ENCODE measurements at places on chromosomes 13 and 19.
A peak's percentile ranks its signal among the peaks of the same experiment; 100 is the strongest.

DNA sequence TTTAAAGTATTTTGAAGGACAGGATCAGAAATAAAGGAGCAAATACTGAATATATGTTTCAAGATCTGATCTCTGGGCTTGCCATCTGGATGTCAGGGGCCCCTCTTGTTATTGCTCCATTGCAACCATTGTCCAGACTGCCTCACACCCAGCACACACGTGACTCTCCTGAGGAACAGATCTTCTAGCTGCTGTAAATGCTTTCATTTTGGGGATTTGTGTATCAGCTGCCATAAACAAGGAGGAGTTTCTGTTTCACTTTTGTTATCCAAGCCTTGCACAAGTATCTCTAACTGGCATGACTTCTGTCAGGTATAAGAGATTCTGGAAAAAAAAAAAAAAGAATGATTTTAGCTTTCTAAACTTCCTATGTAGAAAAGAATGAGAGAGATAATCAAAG is 1624.1 kb upstream of the PRR20A start:
- DNase-seq = no peak

- DNase-seq = no peak
Measured at GRCh38 chr19:21483589-21484170, 21.7 kb upstream of the ZNF429 start.

DNA sequence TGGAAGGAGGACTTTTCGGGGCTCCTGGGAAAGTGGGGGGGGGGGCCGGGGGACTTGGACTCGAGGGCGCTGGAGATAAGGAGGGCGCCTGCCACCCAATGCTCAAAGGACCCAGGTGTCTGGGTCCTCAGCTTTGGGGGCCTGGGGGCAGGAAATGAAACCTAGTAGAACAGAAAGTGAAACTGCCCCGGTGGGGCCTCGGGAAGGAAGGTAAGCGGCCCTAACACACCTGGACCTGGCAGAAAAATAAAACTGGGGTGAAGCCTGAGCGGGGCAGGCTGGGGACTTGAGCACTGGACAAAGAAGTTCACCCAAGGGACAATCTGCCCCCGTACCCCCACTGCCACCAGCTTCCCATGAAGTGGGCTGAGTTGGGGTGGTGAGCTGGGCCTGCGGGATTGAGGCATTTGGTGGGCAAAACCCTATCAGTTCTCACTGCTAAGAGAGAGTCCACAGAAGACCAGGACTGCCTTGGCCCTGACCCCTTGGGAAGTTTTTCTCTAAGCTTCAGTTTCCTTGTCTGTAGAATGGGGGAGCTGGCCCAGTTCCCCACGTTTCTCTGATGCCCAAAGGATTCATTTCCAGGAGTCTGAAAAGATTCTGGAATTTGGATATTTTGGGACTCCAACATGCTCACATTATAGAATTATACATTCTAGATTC is 2.3 kb downstream of the PRKD2 start:
- no peak for DNase-seq

GRCh38 chr19:4431808-4432674 is 25.6 kb downstream of the UBXN6 start:
- DNase-seq = no peak

GRCh38 chr13:85631801-85632200 is 167.4 kb downstream of the SLITRK6 start:
- no peak for DNase-seq

DNA sequence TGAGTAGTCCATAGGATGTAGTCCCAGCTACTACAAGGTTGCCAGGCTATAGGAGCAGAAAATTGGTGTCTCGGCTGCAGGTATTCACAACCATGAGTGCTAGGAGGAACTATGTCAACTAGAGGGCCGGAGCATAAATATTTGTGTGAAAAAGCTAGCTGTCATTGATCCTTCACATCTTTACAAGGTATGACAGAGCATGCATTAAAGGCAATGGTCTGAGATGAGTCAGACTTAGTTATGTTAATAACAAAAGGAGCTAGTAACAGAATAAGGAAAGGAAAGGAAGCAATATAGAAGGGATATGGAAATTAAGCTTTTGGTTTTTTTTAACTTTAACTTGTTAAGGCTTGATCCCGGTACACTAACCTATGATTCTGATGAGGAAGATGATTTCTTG is 40.9 kb upstream of the PSG9 start:
- peak; percentile 47 for DNase-seq

DNA sequence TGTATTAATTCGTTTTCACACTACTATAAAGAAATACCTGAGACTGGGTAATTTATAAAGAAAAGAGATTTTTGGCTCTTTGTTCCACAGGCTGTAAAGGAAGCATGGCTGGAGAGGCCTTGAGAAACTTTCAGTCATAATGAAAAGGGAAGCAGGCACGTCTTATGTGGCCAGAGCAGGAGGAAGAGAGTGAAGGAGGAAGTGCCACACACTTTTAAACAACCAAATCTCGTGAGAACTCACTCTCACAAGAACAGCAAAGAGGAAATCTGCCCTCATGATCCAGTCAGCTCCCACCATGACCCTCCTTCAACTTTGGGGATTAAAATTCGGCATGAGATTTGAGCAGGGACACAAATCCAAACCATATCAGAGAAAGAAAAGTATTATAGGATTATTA is 1255.9 kb upstream of the MIR17HG start:
- DNase-seq = no peak

DNA sequence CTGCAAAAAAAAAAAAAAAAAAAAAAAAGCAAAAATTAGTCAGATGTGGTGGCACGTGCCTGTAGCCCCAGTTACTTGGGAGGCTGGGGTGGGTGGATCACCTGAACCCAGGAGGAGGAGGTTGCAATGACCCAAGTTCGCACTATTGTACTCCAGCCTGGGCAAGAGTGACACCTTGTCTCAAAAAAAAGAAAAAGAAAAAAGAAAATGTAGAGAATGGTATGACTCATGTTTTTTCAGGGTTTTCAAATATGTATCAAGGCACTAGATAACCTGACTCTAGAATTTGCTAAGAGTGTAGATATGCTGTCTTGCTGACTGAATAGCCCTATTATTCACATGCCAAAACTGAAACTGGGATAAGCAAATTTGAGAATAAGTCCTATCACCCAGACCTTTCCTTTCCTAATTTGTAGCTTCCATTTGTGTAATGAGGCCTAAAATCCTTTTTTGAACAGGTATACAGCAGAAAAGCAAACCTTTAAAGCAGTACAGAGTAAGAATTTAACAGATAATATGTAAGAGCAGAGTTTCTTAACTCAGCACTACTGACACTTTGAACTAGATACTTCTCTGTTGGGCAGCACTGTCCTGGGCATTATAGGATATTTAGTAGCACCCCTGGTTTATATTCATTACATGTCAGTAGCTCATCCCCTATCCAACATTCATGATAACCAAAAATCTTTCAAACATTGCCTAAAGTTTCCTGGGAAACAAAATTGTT is 108.6 kb downstream of the ELF1 start:
- no peak for DNase-seq

- DNase-seq = no peak
Measured at GRCh38 chr19:12982648-12983047, 12.6 kb upstream of the NFIX start.

DNA sequence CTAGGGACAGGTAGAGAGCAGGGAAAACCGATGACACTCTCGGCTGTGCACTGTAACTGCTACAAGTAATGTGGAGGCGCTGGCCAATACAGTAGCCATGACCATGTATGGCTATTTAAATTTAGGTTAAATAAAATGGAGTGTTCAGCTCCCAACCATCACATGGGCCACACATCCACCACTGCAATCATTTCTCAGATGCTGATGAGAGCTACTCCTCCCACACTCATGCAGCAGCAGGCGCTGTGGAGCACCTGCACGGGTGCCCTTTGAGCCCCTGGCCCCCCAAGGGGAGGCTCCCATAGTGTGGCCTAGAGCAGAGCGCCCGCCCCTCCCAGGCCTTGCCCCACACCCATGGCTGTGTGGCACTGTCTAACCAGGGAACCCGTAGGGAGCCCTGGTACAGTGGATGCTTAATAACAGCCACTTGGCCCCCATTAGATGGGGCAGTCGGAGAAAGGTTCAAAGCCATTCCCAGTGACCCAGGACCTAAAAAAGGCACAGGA is 6.0 kb downstream of the ACP4 start:
- no peak for DNase-seq

DNA sequence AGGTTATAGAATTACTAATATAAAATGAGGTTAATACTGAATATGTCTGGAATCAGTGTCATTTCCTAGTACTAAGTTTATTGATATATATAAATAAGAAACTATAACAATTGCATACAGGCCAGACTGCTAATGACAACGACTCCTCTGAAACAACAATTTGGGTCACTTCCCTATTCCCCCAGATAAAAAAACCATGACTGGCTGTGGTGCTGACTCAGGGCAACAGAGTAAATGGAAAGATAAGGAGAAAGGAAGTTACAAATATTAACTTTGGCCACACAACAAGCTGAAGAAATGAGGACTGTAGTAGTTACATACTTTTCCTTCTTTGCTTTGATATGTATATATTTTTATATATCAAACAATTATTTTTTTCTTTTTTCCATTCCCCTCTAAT is 263.7 kb upstream of the PCDH9 start:
- no peak for DNase-seq

DNA sequence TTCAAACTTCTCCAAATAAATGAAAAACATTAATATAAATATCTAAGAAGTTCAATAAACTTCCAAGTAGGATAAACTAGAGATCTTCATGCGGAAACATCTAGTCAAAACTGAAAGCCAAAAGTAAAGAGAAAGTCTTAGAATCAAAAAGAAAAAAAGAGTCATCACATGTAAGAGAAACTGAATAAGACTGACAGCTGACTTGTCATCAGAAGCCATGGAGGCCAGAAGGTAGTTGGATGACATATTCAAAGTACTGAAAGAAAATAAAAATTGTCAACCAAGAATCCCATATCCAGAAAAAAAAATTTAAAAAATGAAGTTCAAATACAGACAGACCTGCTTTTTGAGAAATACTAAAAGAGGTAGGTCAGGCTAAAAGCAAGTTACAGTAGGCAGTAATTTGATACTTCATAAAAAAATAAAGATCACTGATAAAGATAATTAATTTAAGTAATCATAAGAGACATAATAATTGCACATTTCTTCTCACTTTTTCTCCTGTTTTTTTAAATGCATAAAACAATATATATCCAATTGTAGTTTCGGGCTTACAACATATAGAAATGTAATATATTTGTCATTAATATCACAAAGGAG is 327.6 kb upstream of the PCDH9 start:
- no peak for DNase-seq

DNA sequence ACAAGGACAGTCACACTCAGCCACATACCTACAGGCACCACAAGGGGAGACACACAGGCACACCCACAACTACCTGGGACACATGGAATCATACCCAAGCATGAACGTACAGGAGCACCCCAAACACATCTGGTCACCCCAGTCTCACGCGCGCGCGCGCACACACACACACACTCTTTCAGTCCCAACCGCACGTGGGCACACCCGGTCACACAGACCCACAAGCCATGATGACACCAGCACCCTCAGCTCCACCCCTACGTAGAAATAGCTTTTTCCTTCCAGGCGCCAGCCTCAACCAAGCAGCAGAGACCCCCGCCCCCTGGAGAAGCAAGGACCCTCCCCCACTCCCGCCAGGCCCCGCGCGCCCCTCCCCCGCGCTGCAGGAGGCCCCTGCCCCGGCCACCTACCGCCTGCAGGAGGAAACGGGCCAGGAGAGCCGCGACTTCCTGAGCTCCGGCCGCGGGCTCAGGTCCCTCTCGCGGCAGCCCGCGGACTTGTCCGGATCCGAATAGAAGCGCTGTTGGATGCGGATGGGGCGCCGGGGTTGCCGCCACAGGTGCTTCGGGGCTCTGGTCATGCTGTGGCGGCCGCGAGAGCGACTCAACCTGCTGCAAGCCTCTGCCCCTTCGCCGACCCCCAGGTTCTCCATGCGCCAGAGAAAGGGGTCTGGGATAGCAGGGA is 6.4 kb upstream of the PDE4C start:
- DNase-seq = peak; percentile 65

- no peak for DNase-seq
Measured at GRCh38 chr13:31605076-31605860, 134.1 kb upstream of the RXFP2 start.

- no peak for DNase-seq
Measured at GRCh38 chr19:35045667-35046300, 4.3 kb downstream of the HPN start.

GRCh38 chr19:1799695-1800342 is 12.3 kb downstream of the ATP8B3 start:
- DNase-seq = no peak

DNA sequence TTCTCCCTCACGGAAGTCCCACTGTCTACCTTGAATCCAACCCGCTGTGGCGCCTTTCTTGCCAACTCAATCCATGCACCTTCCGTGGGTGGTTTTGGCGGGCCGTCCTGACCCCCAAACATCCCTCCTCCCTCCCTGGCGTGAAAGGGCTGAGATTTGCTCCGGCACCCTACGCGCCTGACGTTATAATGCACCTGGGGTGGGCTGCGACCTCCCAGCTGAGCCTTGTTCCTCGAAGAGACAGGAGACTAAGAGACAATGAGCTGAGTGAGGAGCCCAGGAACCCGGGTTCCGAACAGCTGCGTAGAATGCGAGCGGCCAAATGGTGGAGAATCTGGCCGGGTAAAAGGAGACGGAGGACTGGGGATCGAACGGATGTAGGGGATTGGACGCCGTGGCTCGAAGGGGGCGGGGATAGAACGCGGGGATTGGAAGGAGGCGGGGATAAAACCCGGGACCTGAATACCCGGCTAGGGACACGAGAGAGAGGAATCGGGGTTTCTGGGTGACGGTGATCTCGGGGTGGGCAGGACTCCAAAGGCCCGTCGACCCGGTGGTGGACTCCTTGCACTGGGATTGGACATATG is at the start of gene CPT1C:
Gene CPT1C (plus strand): TSS at position 461 of the 587 bp plus-strand sequence. CDS start 1,137 bp downstream, outside the sequence.
- peak; percentile 98 for DNase-seq

DNA sequence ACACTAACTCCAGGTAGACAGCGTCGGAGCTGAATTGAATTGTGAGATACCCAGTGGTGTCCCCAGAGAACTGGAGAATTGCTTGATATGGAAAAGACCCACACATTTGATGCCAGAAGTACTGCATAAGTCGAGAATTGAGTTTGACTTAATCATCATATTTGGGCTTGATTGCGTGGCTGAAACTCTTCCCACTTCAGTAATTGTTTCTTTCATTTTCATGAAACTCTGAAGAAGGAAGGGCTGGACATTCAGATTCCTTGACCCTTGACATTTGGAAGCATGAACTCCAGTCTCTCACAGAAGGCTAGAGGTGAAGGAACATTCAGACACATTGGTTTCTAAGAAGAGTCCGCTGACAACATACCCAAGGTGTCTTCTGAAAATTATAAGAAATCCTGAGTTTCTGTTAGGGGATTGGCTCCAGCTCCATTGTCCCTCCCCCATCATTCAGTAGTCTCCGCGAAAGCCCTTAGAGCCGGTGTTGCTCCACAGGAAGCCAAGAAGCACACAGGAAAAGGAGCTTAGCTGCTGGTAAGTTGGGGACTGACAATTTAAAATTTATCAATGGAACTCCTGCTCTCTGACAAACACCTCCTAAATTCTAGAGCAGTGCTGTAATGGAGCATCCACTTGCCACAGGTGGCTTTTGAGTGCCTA is at the start of gene FPR2:
Gene FPR2 (plus strand): TSS at position 484 of the 660 bp plus-strand sequence. CDS start 7,479 bp downstream, outside the sequence.
- no peak for DNase-seq

DNA sequence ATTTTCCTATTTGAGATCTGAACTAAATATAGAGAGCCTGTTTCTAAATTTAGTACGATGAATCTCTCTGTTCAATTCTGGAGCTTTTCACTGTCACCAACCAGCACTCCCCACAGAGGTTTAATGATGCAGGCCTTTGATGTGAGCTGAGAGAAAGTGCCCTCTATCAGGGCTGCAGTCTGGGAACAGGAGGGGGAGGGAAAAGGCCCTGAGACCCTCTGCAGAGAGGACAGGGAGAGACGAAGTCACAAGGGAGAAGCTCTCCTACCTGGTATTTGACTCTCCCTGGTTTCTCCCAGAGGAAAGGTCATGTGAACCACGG is 206.8 kb upstream of the SOX1 start:
- DNase-seq = no peak
